NCI-H1092 treated with DMSO at 0.1 percent for 48 hours (cell line): ENCODE measurements at places on chromosomes 3 and 15.

DNA sequence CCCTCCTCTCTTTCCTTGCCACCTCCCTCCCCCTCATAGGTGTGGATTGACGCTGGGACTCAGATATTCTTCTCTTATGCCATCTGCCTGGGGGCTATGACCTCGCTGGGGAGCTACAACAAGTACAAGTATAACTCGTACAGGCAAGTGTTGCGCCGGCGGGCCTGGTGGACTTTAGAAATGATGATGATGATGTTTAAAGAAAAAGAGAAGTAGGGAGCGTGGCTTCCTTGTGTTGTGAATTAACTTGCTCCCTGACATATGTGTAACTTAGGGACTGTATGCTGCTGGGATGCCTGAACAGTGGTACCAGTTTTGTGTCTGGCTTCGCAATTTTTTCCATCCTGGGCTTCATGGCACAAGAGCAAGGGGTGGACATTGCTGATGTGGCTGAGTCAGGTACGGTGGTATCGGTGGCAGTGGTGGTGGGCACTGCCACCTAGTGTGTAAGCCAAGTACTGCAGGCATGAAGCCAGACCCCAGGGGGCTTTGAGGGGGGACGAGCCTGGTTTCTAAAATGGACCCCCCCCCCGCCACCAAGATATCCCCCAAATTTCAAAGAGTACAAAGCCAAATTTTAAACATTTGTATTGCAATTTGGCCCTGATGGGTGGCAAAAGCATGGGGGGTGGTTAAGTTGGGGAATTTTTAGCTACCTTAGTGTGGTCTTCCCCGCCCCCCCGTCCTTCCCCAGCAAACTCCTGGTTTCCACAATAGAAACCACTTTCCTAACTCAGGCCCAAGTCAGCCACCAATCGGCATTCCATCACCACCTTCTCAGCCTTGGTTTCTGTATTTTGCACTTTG lies 65.6 kb downstream of the SLC6A6 start:
- peak; percentile 35 for DNase-seq

DNA sequence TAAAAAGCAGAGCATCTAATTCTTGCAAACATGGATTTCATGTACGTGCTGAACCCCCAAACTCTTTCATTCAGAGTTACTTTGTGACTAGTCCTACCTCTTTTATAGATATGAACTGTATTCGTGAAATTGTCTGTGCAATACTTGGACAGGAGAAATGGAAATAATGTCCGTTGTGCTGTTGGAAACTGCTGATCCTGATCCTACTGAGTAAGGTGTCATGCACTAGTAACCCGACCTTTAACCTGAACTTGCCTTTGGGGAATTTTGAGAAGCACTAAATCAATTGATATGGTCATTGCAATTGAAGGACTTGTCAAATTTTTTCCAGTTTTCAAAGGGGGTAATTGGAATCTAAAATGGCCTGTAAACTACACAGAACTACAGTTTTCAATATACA lies 856.4 kb downstream of the ROBO1 start:
- no peak for DNase-seq

GRCh38 chr3:32146746-32147211 lies 40.4 kb downstream of the GPD1L start:
- no peak for DNase-seq

DNA sequence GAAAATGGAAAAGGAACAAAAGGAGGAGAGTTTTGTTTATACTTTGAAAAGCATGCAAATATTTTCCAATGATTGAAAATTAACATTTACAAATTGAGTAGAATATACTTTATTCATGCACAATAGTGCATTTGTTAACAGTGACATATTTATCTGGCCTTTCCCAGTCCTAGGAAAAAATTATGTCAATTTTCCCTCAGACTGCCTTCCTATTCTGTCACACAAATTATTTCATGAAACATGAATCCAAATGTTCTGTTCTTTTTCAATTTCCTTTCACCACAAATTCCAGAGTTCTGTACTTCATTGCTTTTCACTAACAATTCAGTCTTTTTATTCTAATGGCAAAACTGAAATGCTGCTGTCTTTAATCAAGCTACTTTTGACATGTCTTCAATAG lies 945.1 kb downstream of the ROBO1 start:
- DNase-seq = no peak

- DNase-seq = peak; percentile 24
These were observed 566 bp downstream of the ETV5 start for GRCh38 chr3:186108106-186108940.

DNA sequence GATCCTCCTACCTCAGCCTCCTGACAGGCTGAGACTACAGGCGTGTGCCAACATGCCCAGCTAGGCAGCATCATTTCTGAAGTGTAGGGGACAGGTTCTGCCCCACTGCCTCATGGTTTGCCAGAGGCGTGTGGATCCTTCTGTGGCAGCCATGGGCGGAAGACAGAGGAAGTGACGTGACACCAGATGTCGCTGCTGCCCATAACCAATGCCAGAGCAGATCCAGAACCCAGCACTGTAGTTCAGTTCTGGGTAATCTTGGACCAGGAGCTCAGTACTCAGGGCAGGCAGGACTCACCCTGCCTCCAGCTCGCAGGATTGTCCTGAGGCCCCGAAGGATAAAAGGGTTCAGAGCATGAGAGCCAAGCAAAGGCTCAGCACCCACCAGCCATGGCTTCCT lies 8.2 kb downstream of the RBPMS2 start:
- DNase-seq = no peak

GRCh38 chr3:117409701-117410459 lies 700.3 kb downstream of the TUSC7 start:
- DNase-seq = no peak

GRCh38 chr15:39704689-39705088 lies 78.0 kb downstream of the FSIP1 start:
- DNase-seq = no peak

DNA sequence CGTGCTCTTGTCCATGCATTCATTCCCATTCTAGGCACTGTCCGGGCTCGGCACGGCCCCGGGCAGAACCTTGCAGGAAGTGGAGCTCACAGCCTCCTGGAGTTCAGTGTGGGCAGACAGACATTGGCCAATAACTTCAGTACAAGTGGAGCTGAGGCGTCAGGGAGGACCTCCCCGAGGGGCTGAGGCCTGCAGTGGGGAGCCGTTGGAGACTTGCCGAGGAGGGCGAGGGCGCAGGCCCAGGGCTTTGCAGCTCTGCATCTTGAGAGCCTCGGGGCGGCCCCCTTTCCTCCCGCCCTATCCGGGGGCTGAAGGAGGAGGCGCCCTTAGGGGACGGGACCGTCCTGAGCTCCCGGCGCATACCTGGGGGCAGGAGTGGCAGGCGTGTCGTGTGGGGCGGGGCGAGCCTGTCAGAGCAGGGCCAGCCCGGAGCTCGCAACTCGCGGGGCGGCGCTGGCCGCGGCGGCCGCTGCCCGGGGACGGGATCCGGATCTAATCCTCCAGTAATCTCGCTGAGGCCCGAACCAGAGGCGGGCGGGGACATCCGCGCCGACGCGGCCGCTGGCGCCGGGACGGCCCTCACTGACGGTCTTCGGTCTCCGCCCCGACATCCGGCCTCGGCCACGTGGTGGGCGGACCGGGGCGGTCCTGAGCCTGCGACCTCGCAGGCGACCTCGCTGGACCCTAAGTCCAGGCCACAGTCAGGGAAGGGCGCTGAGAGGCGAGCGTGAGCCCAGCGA lies at the start of gene ACY1:
TSS of gene ACY1 (plus strand) at position 698 of the 740 bp plus-strand sequence. CDS start 530 bp downstream, outside the sequence.
- DNase-seq = no peak

DNA sequence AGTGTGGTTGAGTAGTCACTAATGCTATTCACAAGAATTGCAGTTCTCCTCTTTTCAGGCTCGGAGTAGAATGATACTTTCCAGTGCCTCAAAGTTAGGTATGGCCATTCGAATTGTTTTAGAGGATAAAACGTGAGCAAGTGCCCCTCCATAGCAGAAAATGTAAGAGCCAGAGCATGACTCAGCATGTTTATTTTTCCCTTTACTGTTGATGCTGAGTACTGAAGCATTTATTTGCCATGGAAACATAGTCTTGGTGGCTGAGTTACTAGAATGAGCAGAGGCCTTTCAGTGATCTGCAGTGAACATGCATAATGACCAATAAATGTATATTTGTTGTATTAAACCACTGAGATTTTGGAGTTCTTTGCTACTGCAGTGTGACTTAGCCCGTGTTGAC lies 540.6 kb downstream of the NLGN1 start:
- DNase-seq = peak; percentile 41

DNA sequence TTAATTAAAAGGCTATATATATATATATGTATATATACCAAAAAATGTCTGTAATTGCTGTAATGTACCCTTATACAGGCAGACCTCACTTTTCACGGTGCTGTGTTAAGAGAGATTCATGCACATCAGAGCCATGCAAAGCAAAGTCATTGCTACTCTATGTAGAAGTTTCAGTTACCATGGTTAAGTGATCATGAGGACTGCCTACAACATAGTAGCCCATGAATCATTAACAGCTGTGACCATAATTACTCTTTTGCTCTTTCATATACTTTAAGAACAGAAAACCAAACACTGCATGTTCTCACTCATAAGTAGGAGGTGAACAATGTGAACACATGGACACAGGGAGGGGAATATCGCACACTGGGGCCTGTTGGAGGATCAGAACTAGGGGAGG lies 225.3 kb upstream of the EPHA3 start:
- no peak for DNase-seq

DNA sequence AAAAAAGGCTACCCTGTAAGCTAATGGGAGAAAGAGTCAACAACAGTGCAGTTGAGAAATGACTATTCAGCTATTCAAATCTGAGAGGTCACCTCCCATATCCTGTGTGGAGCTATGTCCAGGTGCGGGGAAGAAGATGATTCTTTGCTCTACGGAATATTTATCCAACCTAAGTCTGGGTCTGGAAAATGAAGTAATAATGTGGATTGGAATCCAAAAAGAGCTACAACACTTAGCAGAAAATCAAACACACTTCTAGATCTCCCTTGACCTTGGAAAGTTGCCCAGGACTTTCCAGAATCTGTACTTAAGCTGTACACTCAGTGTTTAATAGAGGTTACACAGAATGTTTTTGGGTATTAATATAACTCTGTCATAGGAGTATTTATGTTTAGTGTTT lies 251.9 kb downstream of the NAALADL2 start:
- no peak for DNase-seq

GRCh38 chr3:44870375-44871061 lies 3.9 kb upstream of the TGM4 start:
- DNase-seq = peak; percentile 88

- DNase-seq = no peak
These were observed 11.1 kb downstream of the IGF2BP2 start for GRCh38 chr3:185813691-185814215.

DNA sequence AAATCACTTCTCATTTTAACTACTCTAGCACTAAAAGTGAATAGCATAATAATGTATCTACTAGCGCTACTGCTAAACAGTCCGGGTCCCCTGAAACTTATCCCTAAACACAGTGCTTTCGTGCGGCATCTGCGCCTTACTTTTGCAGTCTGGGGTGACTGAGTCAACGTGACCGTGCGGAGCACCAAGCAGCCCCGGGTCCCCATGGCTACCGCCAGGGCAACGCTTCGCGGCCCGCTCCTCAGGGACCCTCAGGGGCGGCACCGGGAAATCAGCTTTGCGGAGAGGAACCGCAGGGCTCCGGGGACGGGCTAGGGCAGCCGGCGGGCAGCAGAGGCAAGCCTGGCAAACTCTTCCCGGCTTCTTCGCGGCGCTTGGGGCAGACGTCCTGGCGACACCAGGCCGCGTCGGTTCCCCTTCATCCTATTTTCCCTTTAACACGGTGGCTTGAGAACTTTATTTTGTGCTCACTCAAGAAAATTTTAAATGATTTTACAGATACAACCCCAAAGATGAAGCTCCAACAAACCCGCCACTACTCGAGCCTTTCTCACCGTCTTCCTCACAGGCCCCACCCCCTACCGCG lies 757 bp upstream of the DIPK2A start:
- DNase-seq = peak; percentile 52

DNA sequence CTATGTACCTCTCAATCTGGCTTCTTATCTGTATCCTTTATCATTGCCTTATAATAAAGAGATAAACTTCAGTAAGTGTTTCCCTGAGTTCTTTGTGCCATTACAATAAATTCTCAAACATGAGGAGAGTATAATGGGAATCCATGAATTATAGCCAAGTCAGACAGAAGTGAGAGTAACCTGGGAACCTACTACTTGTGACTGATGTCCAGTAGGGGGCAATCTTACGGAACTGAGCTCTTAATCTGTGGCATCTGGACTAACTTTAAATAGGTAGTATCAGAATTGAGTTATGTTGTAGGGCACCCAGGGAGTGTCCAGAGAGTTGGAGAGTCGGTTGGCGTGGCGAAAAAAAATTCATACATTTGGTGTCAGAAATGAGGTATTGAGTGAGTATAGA lies 542.6 kb downstream of the ZBBX start:
- peak; percentile 1 for DNase-seq

GRCh38 chr15:83100097-83100646 lies 7.3 kb upstream of the TM6SF1 start:
- no peak for DNase-seq

DNA sequence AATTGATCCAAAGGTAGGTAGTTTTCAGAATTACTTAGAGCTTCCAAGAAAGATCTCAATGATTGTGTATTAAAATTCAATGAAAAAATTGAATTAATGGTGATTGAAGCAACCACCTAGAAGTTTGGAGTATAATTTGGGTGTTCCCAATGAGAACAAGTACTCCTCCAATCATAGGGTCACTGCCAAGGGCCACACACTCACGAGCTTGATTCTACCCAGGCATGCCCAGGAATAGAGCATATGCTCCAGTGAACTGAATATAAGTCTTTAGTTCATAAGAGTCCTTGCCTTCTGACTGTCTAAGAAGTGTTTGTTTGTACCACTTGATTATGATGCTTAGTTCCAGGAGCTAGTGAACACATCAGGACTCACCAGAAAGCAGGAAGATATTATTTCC lies 133.9 kb downstream of the CPNE4 start:
- no peak for DNase-seq

GRCh38 chr3:172370419-172370818 lies 77.8 kb downstream of the GHSR start:
- DNase-seq = no peak
